DND-41 (cell line): ENCODE measurements at places on chromosomes 7 and 10.

DNA sequence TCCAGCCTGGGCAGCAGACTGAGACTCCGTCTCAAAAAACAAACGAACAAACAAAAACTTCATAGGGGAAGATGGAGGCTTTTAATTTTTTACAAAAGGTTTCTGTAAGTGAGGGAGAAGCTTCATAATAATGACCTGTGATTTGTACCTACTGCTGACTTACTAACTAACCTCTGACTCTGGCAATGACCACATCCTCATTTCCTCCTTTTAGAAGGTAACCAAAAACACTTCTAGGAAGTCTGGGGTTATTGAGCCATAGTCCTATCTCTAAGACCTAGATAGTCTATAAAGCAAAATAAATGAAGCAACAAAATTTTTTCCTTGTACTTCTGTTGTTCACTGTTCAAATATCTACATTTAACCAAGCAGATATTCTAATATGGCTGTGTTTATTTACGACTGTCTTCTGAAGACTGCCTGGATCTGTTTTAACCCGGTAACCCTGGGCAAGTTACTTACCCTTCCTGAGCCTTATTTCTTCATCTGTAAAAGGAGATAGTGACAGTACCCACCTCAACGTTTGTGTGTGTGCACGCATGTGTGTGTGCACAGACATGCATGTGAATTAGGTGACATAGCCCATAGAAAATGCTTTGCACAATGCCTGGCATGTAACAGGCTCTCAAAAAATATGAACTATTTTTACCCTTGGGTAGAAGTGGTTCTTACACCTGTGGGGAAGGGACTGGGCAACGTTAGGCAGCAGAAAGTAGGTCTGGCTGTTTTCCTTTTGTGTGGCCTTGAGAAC is 30.8 kb upstream of the SMNDC1 start:
- H3K36me3 ChIP-seq, result no peaks in the 10 kb centered on the region
- H3K4me1 ChIP-seq, result no peaks in the 10 kb centered on the region
- H3K4me3 ChIP-seq, result no peak overlapping the region
- DNase-seq, result no peak

GRCh38 chr10:77807706-77808105 is 118.8 kb downstream of the DLG5 start:
- no peak for DNase-seq
- H3K27ac ChIP-seq, result no peak overlapping the region
- peaks cover 82% of the 10 kb centered on the region for H3K36me3 ChIP-seq
- H3K4me1 ChIP-seq, result no peaks in the 10 kb centered on the region
- H3K4me3 ChIP-seq, result no peak overlapping the region

DNA sequence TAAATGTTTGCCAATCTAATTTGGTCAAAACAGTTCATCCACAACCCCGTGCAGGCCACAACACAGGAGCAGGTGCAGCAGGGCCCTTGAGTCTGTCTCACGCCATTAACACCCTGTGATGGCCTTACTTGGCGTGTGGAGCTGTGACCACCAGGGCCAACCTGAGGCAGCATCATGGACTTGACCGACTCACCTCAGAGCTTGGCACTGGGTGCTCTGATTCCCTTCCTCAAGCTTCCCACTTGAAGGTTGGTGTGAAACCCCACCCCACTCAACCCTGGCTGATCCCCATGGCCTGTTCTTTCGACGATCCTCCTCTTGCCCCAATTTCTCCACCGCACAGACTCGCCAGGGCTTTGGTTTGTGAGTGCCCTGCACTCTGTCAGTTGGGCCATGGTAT is 623.1 kb downstream of the PTPRN2 start:
- H3K27me3 ChIP-seq, result peaks cover 4% of the 10 kb centered on the region
- DNase-seq, result no peak
- no peak overlapping the region for H3K4me3 ChIP-seq
- H3K36me3 ChIP-seq, result no peaks in the 10 kb centered on the region

GRCh38 chr10:112434988-112435619 is 11.6 kb downstream of the ZDHHC6 start:
- no peak overlapping the region for H3K4me3 ChIP-seq
- H3K36me3 ChIP-seq, result peaks cover 88% of the 10 kb centered on the region
- no peak overlapping the region for H3K27ac ChIP-seq

DNA sequence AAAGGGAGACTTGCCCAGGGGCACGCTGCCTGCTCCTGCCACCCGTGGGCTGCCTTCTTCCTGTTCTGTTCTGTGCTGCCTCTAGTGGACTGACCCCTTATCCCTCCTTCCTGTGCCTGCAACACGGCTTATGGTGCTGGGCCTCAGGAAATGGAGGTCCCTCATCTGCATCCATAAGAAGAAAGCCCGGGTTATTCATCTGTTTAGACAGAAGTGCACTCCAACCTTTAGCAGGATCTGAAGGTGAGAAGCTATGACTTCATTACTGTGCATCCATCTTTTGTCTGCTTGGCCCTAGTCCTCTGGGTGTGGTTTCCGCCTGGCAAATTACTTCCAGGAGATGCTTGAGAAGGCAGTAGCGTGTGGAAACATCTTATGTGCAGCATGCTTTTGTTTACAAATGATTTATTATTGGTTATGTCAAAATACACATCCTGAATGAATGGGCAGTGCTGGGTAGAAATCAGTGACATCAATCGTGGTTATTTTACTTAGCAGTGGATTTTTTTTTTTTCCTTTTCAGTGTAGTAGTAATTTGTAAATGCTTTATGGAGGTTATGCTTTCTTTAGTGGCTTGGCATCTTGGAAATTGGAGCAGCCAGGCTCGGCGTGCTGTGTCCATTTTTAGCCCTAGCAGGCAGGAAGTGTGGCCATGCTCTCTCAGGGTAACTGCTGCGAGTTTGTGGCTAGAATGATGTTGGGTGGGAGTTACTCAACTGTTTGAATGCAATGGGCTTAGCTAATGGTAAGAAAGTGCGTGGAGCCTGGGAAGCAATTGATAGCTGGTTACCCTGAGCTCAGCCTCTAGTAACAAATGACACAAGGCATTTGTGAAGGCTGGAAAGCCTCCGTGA is 12.7 kb downstream of the PTPRE start:
- H3K27ac ChIP-seq, result no peak overlapping the region
- DNase-seq, result peak; percentile 13
- no peak overlapping the region for H3K4me3 ChIP-seq
- no peaks in the 10 kb centered on the region for H3K27me3 ChIP-seq
- H3K36me3 ChIP-seq, result no peaks in the 10 kb centered on the region
- no peaks in the 10 kb centered on the region for H3K4me1 ChIP-seq

DNA sequence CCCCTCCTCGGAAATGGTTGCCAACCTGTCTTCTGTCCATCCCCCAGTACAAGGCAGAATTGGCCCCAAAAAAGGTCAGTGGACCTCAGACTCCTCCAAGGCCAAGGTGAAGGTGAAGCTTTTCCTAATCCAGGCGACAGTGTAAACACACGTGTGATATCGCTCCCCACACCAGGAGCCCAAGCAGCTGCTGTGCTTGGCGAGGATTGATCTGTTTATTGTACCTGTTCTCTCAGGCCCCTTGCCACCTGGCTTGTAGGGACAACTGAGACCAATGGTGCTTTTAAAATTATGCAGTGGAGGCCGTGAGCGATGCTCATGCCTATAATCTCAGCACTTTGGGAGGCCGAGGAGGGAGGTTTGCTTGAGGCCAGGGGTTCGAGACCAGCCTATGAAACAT is 66.1 kb upstream of the GTF2IRD1 start:
- H3K36me3 ChIP-seq, result peaks cover 7% of the 10 kb centered on the region
- no peaks in the 10 kb centered on the region for H3K27me3 ChIP-seq
- no peak overlapping the region for H3K27ac ChIP-seq
- no peak for DNase-seq
- H3K4me1 ChIP-seq, result no peaks in the 10 kb centered on the region
- H3K4me3 ChIP-seq, result no peak overlapping the region
